ENCODE measurements at places on chromosomes 3 and 15.
A peak's percentile ranks its signal among the peaks of the same experiment; 100 is the strongest.

DNA sequence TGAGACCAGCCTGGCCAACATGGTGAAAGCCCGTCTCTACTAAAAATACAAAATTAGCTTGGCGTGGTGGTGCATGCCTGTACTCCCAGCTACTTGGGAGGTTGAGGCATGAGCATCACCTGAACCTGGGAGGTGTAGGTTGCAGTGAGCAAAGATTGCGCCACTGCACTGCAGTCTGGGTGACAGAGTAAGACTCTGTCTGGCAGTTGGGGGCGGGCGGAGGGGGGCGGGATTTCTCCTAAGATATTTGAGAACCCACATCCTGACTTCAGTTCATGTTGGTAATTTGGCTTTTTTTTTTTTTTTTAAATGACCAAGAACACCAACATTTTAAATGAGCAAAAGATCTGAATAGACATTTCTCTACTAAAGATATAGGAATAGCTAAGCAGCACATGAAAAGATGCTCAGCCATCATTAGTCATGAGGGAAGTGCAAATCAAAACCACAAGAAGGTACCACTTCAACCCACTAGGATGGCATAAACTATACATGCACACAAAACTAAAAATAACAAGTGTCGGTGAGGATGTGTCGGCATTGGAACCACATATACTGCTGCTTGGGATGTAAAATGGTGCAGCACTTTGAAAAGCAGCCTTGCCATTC is 75.6 kb upstream of the LMOD3 start:
- DNase-seq, result no peak

DNA sequence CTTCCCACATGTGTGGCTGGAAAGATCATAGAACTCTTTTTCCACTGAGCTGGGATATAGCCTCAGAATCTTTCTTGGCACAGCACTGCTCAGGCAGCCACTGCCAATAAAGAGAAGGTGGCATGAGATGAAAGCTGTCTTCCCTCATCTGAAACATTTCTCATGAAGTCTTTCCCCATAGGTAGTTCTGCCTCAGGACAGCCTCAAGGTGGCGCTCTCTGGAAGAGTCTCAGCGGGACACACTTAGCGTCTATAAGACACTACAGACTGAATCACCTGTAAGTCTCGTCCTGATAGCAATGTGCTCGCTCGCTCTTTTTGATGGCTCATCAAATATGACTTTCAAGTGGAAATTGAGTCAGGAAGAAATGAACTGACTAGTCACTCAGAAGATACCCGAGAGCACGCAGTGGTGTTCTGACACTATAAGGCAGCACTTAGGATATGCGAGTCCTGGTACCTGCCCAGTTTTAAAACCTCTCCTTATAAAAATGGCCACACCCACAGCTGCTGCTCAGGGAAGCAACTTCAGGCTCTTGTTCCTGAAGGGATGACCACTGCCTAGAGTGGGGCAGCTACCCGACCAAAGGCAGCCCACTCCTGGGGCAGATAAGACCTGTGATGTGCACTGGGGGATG is 269.5 kb downstream of the SUCLG2 start:
- DNase-seq, result peak; percentile 55

DNA sequence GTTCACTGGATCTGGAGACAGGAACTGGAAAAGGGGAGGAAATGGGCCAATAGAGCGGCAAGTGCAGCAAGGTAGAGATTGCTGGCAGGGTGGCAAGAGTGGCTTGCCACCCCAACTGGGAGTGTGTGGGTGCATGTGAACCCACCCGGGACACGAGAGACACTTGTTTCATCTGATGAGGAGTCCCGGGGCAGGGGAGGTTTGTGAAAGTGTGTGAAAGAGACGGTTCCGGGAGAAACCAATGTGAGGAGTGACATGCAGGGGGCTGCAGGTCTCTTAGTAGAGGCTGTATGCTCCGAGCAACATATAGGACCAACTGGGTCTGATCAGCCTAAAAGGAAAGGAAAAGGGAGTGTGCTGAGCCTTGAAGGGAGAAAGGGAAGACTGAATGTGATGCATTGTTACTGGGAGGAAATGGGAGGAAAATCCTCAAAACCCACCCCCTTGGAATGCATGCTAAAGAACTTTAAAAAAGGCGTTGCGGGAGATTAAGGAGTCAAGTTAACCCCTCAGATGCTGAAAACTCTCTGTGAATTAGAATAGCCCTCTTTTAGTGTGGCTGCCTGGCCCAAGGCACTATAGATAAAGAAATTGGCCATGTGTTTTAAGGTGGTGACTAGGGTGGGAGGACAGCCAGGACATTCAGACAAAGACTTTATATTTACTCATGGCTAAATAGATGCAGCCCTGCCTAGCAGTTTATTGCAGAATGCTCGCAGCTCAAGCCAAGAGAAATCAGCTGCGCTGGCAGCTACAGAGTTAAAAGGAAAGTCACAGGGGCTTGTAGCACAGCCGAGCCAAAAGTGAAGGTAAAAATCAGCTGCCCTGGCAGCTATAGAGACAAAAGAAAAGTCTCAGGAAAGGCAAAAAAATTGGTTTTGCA is 9.1 kb upstream of the SLC9C1 start:
- no peak for DNase-seq

- no peak for DNase-seq
Observed at GRCh38 chr3:57957824-57958223, 50.4 kb upstream of the FLNB start.

DNA sequence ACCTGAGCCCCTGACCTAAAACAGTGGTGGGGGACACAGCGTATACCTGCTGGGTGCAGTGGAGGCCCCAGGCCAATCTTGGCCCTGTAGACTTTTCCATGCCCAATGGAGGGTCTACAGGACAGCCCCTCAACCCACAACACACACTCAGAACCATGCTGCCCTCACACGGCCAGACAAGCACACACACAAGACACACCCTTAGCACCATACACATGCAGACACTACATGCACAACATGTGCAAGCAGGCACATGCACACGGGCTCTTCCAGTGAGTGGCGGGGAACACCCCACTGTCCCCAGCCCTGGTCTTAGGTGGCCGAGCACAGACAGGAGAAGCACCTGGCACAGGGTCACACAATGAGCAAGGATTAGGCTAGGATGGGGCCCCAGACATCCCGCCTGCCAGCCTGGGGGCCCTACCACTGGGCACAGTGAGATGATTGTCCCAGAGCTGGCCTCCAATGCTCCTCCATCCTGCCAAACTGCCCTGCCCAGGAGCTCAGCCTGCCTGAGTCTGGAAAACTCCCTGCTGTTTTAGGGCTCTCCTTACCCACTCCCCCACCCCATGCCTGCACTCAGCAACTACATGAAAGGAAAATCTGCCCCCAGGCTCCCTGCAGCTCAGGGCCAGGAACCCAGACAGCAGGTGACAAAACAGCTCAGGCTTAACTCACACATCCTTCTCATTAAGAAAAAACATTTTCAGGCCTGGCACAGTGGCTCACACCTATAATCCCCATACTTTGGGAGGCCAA is 15.8 kb downstream of the IQSEC1 start:
- DNase-seq, result no peak

GRCh38 chr3:119063471-119063870 is 28.8 kb upstream of the IGSF11 start:
- no peak for DNase-seq

DNA sequence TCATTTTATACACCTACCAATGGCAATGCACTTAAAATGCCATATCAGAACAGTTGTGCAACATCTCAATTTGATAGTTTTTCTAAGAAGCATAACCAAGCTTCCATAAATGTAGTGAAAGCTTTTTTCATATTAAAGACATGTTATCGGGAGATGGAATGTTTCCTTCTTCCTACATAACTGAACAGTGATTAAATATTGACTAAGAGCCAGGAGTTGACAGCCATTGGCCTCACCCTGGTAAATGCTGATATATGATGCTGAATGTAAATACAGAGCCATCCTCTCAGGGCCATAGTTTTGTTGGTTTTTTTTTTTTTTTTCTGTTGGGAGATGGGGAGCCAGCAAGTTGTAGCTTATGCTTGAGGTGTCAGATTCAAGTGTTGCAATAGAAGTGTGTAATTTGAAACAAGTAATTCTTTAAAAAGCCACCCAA is 203.3 kb upstream of the IL12A start:
- DNase-seq, result peak; percentile 75

GRCh38 chr3:66390013-66390412 is 110.8 kb downstream of the LRIG1 start:
- DNase-seq, result no peak

DNA sequence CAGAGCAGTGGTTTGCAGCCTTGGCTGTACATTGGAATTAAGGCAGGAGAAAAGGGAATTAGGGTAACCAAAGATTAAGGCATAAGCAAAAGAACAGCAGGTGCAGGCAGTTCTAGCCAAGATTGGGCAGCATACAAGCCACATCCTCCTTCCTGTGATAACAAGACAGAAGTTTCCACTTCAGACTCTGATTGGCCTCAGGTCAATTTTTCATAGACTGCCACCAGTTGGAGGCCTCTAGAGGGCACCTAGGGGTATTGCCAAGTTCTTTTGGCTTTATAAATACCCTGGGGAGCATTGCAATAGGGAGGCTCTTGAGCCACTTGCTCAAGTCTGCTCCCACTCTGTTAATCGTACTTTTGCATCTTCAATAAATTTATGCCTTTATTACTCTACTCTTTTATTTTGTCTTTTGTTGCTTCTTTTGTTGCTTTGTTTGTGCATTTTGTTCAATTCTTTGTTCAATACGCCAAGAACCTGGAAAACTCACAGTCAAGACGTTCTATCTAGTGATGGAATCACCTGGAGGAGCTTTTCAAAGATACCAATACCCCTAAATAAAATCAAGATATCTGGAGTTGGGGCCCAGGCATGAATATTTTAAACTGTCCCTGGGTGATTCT is 32.2 kb upstream of the FMN1 start:
- DNase-seq, result peak; percentile 18

DNA sequence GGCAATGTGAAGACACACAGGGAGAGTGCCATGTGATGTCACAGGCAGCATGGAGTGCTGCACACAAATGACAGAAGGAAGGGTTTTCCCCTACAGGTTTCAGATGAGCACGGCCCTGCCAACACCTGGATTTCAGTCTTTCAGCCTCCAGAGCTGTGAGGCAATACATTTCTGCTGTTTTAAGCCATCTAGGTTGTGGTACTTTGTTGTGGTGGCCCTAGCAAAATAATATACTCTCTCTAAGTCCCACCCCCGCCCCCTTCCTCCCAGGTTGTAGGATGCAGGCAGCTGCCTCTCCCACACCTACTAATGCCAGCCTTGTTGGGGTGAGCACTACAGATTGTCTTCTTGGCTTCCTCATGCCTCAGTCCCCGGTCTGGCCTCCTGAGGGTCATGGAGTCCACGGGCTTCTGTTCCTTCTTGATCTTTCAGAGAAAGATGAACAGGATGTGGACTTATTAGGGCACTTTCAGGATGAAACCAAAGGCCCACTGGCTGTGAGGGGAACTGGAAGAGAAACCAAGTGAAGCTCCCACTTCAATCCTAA is 180.0 kb downstream of the CD47 start:
- DNase-seq, result no peak

- DNase-seq, result no peak
Observed at GRCh38 chr3:128655531-128655930, 4.9 kb upstream of the RPN1 start.

- no peak for DNase-seq
Observed at GRCh38 chr15:97959724-97960363, 659 bp upstream of the ARRDC4 start.

Measured in fibroblast of upper back skin (primary cell).